ENCODE measurements at places on chromosomes 3 and 15.

DNA sequence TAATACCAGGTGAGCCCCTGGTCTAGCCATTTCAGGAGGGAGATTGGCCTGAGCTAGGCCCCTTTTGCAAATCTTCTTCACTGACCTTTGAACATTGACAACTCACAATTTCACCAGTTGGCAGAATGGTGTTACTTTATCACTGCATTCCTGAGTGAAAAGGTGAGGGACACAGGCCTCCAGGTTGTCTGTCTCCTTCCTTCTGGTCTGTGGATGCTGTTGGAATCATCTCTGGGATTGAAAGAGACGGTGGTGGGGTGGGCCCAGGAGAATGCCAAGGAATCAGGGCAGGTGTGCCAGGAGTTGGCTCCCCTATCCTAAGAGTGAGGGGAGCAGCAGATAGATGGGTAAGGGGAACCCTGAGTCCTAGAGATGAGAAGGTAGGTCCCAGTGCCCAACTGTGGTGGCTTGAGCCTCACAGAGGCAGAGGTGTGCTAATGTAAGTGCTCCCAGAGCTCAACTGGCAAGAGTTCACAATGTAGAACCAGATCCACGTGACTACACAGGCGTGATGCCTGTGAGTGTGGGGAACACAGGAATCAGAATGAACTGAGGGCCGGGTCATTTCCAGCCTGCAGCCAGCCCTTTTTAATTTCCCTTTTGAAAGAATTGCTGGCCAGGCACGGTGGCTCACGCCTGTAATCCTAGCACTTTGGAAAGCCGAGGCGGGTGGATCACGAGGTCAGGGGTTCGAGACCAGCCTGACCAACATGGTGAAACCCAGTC is 11.2 kb downstream of the C3orf62 start:
- DNase-seq = no peak

- DNase-seq = no peak
Measured at GRCh38 chr3:126447456-126448106, 28.1 kb downstream of the ZXDC start.

DNA sequence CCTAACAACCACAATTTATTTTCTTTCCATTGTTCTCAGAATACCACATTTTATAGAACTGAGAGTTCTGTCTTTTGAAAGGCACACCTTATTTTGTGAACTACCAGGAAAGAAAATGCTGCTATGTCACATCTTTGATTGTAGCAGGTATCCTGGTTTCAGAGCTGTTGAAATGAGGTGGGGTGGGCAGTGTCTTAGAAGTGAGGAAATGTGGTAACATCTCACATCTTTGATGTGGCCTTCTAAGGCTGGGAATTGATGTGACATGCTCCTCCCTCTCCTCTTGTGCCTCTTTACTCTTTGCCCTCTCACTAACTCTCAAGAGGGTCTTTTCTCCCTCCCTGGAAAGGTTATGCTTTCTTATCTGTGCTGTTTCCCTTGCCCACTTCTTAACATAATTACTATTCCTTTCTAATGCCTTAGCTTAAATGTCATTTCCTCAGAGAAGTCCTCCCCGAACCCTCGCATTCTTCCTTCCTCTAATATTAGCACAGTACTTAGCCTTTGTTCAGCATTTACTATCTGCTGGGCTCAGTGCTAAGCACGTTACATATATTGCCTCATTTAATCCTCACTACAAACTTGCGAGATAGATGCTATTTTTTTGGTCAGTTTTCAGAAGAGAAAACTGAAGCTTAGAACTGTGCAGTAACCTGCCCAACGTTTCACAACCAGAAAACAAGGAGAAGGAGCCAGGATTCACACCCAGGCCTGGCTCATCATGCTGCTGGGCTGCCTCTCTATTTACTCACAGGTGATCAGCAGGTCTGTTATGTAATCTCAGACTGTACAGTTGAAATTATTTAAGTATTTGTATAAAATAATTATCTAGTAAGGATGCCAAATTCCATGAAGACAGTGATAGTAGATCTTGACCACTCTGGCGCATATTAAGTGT is 24.0 kb upstream of the SPTSSB start:
- DNase-seq = no peak

GRCh38 chr15:64809649-64810496 is 15.6 kb downstream of the PIF1 start:
- peak; percentile 93 for DNase-seq

- no peak for DNase-seq
Measured at GRCh38 chr15:81298611-81299010, 25.3 kb downstream of the STARD5 start.

DNA sequence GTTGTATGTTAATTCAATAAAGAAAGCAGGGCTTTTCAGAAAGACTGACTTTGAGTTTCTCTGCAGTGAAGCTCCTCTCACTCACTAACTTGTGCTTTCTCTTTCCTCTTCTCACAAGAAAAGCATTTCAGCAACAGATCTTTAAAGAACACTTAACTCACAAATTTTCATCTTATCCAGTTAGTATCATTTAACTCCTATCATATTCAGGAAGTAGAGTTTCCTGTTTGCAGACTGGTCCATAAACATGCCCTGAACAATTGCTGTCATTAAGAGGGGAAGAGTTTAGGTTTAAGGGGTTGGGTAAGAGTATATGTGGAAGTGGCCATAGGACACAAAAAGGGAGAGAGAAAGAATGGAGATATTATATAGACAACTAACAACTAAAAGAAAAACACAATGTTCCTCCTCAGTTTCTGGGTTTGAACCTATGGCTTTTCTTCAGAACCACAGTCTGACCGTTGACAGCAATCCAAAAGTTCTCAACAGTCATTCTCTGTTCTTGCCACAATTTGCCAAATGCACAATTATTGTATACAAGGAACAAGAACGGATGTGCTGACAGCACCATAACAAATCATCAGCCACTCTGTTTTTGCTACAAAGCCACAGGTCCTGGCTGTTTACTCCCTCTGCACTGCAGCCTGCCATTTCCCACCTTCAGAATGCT is 63.9 kb downstream of the CHAC1 start:
- no peak for DNase-seq
